ENCODE measurements at places on chromosomes 1 and 21. TPM values are rescaled to one million over a fixed set of nuclear protein-coding genes. Genes with fewer than 3 reads are reported as not detected.

- no peaks in the 10 kb centered on the region for H3K36me3 ChIP-seq
- no peak overlapping the region for H3K4me3 ChIP-seq
- H3K4me1 ChIP-seq = no peaks in the 10 kb centered on the region
- no peak for DNase-seq
Observed at GRCh38 chr1:26189751-26190275, 589 bp upstream of the CATSPER4 start.

DNA sequence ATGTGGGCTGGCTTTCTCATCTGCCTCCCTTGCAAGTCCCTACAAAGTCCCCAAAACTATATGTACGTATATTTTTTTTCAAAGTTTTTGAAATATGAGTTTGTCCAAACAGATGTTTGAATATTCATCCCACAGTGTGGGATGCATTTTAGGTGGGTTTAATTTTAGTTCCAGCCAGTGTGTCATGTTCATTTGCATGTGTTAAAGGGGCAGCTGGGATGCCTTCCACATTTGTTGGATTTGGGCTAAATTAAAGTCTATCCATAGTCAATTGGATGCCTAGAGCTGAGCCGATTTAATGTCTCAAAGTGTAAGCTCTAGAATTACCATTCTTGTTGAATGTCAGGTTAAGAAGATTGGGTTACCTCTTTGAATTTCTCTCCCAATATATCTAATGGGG lies 139.2 kb downstream of the GALNT2 start:
- no peaks in the 10 kb centered on the region for H3K27me3 ChIP-seq
- H3K4me1 ChIP-seq = peaks cover 40% of the 10 kb centered on the region
- DNase-seq = no peak

GRCh38 chr1:169327875-169328274 lies 39.7 kb downstream of the NME7 start:
- H3K4me1 ChIP-seq = no peaks in the 10 kb centered on the region
- no peak overlapping the region for H3K27ac ChIP-seq
- H3K4me3 ChIP-seq = no peak overlapping the region
- H3K36me3 ChIP-seq = no peaks in the 10 kb centered on the region
- no peaks in the 10 kb centered on the region for H3K27me3 ChIP-seq

- H3K4me1 ChIP-seq = peaks cover 9% of the 10 kb centered on the region
- no peak for DNase-seq
- H3K36me3 ChIP-seq = no peaks in the 10 kb centered on the region
- H3K4me3 ChIP-seq = no peak overlapping the region
- H3K27me3 ChIP-seq = peaks cover 25% of the 10 kb centered on the region
Observed at GRCh38 chr1:6027591-6027990, 18.1 kb upstream of the KCNAB2 start.

- H3K4me3 ChIP-seq = no peak overlapping the region
- H3K27me3 ChIP-seq = no peaks in the 10 kb centered on the region
- H3K4me1 ChIP-seq = peaks cover 5% of the 10 kb centered on the region
- peaks cover 6% of the 10 kb centered on the region for H3K36me3 ChIP-seq
- H3K27ac ChIP-seq = no peak overlapping the region
Observed at GRCh38 chr1:51280321-51280978, 44.4 kb downstream of the RNF11 start.

- H3K36me3 ChIP-seq = no peaks in the 10 kb centered on the region
- H3K4me3 ChIP-seq = no peak overlapping the region
- H3K4me1 ChIP-seq = no peaks in the 10 kb centered on the region
- no peaks in the 10 kb centered on the region for H3K27me3 ChIP-seq
- DNase-seq = no peak
Observed at GRCh38 chr1:52237430-52237829, 95.5 kb downstream of the ZFYVE9 start.

DNA sequence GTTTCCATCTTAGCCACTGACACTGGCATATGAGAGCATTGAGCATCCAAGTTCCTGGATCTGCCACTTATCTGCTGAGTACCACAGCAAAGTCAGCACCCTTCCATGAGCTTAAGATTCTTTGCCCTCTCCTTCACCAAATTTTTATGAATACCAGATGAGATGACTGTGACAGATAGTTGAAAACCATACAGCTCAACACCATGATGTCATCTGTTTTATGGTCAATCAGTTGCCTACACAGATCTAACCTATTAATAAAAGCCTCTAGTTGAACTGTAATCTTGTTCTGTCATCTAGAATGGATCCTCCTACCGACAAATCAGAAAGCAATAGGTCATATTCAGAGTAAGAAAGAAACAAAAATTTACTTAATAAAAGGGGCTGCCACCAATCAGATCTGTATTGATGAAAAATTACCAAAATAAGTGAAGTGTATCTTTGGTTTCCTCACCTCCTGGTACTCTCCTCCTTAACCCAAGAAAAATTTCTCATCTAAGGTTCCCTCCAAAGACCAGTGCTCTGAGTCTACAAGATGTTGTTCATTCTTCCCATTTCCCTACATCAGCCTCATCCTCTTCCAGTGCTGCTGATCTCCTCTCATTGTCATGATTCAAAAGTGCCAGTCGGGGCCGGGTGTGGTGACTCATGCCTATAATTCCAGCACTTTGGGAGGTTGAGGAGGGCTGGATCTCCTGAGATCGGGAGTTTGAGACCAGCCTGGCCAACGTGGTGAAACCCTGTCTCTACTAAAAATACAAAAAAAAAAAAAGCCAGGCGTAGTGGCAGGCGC lies 138.8 kb upstream of the CTTNBP2NL start:
- H3K4me3 ChIP-seq = no peak overlapping the region
- H3K36me3 ChIP-seq = no peaks in the 10 kb centered on the region
- no peak overlapping the region for H3K27ac ChIP-seq
- DNase-seq = no peak

DNA sequence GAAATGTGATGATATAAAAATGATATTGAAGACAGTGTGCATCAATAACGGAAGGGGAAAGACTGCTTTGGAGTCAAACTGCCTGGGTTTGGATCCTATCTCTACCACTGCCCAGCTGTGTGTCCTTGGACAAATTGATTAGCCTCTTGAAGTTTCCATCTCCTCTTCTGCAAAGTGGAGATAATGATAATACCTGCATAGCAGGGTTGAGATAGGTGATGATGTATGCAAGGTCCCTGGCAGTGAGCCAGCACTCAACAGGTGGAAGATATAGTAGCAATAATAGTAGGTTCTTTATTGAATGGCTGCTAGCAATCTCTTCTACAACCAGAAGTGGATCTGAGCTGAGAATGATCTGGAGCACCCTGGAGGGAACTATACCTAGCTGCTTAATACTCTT lies 166.7 kb downstream of the MIS18A start:
- peaks cover 9% of the 10 kb centered on the region for H3K4me1 ChIP-seq
- no peak overlapping the region for H3K27ac ChIP-seq
- DNase-seq = no peak
- no peak overlapping the region for H3K4me3 ChIP-seq
- H3K36me3 ChIP-seq = no peaks in the 10 kb centered on the region
- no peaks in the 10 kb centered on the region for H3K27me3 ChIP-seq

DNA sequence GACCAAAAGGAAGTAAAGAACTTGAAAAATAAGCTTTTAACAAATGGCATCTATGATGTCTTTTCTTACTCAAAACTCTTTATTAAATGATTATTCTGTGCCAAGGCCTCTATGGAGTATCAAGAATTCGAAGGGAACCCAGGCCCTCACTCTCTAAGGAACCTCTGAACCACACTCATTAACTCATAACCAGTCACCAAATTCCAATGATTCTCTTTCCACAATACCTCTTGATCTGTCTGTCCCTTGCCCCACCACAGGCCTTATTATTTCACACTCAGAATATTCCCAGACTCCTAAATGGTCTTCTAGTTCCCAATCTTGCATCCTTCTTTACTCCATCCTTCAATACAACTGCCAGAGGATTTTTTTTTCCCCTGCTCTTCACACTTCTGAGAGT lies 37.0 kb downstream of the PCSK9 start:
- H3K4me1 ChIP-seq = peaks cover 6% of the 10 kb centered on the region
- no peaks in the 10 kb centered on the region for H3K27me3 ChIP-seq
- no peak overlapping the region for H3K4me3 ChIP-seq
- H3K36me3 ChIP-seq = peaks cover 65% of the 10 kb centered on the region
- no peak overlapping the region for H3K27ac ChIP-seq

GRCh38 chr1:172254521-172255222 lies 165.8 kb upstream of the C1orf105 start:
- DNase-seq = no peak
- no peaks in the 10 kb centered on the region for H3K27me3 ChIP-seq
- H3K4me3 ChIP-seq = no peak overlapping the region

DNA sequence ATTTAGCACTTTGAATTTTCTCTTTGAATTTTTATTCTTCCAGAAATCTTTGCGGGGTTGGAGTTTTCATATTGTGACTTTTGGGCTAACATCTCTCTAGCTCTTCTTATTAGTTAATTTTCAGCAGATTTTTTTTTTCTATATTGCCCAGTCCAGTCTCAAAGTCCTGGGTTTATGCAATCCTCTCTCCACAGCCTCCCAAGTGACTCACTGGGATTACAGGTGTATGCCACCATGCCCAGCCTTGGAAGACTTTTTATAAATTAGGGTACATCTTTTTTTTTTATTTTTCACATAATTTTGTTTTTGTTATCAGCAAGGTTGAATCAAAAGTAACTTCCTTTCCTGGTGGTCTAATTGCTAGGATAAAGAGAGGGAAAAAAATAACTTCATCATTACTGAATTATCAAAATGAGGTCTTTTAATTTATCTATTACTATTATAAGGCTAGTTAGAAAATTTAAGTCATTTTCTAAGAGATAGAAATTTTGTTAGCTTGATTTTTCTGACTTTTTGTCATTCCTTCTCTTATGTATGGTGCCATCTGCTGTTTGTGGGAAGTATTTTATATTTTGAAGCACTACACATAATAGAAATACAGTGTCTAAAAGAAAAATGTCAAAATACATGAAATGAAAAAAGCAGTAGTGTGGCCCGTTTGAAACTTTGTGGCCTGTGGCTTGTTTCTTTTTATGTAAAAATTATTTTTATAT lies 273.4 kb upstream of the CACYBP start:
- no peak overlapping the region for H3K4me3 ChIP-seq
- H3K4me1 ChIP-seq = no peaks in the 10 kb centered on the region
- H3K27me3 ChIP-seq = no peaks in the 10 kb centered on the region
- DNase-seq = peak; percentile 34
- H3K27ac ChIP-seq = no peak overlapping the region
- no peaks in the 10 kb centered on the region for H3K36me3 ChIP-seq

- H3K27ac ChIP-seq = no peak overlapping the region
- peaks cover 41% of the 10 kb centered on the region for H3K36me3 ChIP-seq
- no peaks in the 10 kb centered on the region for H3K27me3 ChIP-seq
- H3K4me1 ChIP-seq = peaks cover 17% of the 10 kb centered on the region
- no peak for DNase-seq
Observed at GRCh38 chr21:32383812-32384211, 9.0 kb downstream of the URB1 start.

- peak; percentile 99 for DNase-seq
- peak overlapping the region; percentile 34 for H3K4me3 ChIP-seq
- H3K27me3 ChIP-seq = no peaks in the 10 kb centered on the region
- H3K36me3 ChIP-seq = peaks cover 26% of the 10 kb centered on the region
Observed at GRCh38 chr1:150162862-150163706, 13.4 kb downstream of the PLEKHO1 start.

DNA sequence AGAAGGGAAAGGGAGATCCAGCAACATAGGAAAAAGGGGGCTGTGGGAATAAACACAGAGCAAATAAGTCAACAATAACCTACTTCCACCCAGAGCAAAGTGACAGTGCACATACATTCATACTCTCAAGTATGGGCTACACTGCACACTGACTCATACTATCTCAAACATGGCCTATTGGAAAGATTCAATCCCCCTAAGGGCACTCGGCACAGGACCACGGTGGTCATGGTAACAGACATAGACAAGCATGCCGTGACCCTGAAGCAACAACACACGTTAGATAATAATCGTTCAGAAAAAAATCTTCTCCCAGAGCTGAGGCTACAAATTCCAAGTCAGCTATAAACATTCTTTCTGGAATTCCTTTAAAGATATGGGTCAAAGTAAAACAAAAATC lies 16.8 kb upstream of the JAK1 start:
- no peak for DNase-seq
- no peaks in the 10 kb centered on the region for H3K27me3 ChIP-seq
- no peaks in the 10 kb centered on the region for H3K4me1 ChIP-seq

DNA sequence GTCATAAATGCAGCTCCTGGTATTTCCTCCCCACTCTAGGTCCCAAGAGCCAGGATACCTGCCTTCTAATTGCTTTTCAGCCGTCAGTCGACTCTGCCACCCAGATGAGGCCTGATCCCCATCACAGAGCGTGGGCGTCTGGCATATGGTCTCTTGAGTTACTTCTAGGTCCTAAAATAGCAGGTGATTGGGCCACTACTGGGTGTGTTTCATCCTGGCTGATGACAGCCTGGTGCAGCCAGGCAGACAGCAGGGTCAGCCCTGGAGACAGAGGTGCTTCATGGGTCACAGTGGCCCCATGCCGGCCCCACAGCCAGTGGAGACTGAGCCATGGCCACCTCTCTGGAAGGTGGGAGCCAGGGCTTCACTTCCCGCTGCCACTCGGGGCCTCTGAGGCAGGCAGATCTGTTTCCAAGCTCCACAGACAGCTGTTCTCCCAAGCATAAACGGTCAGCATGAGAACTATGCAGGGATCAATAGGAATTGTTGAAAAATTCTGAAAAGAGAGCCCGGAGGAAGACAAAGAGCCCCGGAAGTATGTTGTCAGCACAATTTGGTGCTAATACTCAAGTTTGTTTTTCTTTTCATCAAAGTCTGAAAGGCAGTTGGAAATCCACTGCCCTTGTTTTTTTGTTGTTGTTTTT lies 83.0 kb downstream of the MAN1C1 start:
- H3K36me3 ChIP-seq = no peaks in the 10 kb centered on the region
- H3K27me3 ChIP-seq = no peaks in the 10 kb centered on the region
- peak overlapping the region; percentile 85 for H3K27ac ChIP-seq
- peak; percentile 60 for DNase-seq

DNA sequence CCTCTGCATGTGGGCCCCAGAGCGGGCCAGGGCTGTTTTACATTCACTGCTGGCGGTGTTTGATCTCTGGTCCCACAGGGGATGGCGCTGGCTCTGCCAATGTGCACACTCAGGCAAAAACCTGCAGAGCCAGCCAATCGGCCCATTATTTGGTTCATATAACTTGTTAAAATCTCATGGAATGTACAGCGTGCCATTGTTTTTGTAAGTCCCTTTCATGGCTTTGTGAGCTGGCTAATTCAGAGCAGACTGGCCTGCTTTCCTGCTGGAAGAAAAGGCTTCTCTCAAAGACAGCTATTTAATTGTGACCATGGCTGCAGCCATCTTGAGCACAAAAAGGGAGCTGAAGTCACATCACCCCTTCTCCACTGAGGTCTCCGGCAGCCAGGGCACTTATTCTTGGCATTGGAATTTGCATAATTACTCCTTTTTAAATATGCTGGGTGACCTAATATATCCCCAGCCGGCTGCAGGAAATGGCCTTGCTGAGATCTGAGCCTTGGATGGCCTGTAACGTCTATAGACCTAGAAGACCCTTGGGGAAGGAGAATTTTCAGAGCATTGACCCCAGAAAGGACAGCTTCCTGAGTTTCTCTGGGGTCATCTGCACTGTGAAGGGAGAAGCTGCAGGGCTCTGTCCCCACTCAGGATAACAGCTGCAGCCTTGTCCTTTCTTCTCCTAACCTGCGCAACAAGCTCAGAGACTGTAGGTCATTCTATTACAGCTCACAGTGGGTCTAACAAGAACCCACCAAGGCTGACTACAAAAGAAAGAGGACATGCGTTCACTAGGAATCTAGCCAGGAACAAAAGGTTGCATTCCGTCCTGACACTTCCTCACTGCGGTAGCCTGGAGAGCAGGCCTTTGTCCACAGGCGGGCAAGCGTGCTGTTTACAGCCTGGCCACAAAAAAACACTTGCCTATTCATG lies 45.8 kb downstream of the BCAR3 start:
- H3K4me3 ChIP-seq = no peak overlapping the region
- H3K27me3 ChIP-seq = no peaks in the 10 kb centered on the region
- H3K27ac ChIP-seq = peak overlapping the region; percentile 62
- H3K36me3 ChIP-seq = peaks cover 11% of the 10 kb centered on the region
- H3K4me1 ChIP-seq = peaks cover 12% of the 10 kb centered on the region
- no peak for DNase-seq

Gene KCNJ9
- total RNA-seq = 0.09 TPM

Gene EPB41
- total RNA-seq = 12.3 TPM

Gene DENND4B
- total RNA-seq = 11.8 TPM

Gene FCAMR
- total RNA-seq = not detected

Gene OR2AK2
- total RNA-seq = not detected
